ENCODE measurements at places on chromosomes 11 and 22. TPM values are rescaled to one million over a fixed set of nuclear protein-coding genes. Genes with fewer than 3 reads are reported as not detected.

DNA sequence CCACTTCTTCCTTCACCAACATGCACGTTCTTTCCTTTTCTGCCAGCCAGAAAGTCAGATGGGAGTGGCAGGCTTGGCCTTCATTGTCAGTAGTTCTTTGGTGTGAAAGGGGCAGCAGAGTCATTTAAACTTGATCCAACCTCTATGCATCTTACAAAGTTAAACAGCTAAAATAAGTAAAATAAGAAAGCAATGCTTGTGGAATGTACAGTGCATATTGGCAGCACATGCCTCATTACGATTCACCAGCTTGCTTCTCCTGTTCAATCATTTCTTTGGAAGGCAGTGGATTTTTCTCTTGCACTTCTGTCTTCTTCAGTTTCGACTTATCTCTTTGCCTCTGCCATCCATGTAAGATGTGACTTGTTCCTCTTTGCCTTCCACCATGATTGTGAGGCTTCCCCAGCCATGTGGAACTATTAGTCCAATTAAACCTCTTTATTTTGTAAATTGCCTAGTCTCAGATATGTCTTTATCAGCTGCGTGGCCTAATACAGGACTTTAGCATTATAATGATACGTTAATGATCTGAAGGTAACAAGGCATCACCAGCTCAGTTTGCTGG, 14.8 kb downstream of the LGALS12 start:
- DNase-seq: no peak

GRCh38 chr22:26956371-26956770, 299.0 kb downstream of the MIAT start:
- DNase-seq: no peak

- DNase-seq: no peak
Observed at GRCh38 chr11:122440811-122441665, 214.5 kb upstream of the UBASH3B start.

DNA sequence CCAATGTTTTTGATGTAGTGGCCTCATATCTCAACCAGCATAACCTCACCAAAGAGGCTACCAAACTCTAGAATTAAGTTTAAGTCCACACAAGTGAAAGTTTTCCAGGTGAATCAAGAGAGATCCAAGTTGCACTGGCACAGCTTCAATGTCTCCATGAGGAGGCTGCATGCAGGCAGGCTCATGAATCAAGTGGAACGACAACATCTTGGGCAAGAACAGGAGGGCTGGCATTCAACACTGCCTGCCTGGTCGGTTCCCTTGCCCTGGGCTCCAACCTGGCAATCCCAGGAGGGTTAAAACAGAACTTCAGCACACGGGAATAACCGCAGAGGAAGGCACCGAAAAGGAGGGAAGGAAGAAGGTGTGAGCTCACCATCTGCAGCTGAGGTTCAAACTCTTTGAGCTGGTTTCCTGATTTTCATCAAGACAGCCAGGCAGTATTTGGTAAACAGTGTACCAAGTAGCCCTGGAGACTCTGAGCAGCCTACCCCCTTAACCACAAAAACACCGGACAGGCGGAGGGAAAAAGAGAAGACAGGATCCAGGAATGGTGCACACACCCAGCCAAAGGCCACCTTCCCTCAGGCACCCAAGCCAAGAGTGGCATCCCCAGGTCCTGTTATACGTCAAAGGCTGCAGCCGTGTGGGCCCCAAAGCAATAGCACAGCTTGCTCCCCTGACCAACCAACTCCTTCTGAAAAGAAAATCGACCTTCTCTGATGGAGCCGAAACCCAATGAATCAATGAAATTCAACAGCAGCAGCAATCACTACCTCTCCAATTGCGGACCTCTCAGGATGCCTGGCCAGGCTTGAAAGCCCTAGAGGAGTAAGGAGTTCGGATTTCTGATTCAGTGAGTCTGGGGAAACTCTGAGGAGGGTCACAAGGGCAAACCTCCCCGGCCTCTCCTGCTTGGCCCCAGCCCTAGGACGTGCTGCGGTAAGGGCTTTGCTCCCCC, 1.3 kb downstream of the PACSIN2 start:
- DNase-seq: no peak

DNA sequence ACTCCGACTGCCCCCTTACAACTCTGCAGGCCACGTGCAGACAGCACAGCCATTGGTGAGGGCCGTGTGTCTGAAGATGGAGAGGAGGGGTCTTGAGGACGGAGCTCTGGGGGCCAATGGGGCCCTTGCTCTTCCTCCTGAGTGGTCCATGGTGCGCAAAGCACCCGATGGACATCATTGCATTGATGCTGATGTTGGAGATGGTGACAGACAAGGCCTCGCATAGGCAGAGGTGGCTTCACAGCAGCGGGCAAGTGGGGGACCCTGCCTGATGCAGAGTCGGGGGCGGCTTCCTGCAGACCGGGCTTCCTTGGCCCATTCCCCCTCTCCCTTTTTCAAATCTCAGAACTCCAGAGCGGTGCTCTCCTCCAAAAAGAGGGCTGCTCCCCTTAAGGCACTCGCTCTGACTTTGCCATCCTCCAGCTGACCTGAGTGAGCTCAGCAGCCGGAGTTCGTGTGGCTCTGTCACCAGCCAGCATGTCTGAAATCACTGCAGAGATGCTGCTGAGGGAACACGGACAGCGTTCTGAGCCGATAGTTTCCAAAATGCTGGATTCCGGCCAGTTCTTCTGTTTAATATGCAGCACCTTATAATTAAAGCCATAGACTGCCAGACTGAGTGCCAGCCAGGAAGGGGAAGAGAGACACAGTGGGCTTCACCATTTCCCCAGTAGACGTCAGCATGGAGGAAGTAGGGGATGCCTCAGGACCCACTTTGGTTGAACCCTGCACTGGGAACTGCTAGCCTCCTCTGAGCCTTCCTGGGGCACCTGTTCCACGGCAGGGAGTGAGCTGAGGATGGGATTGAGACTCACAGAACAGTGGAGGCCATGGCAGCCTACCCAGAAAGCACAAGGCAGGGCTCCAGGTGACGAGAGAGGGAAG, 278.2 kb downstream of the BRD1 start:
- DNase-seq: peak; percentile 36

DNA sequence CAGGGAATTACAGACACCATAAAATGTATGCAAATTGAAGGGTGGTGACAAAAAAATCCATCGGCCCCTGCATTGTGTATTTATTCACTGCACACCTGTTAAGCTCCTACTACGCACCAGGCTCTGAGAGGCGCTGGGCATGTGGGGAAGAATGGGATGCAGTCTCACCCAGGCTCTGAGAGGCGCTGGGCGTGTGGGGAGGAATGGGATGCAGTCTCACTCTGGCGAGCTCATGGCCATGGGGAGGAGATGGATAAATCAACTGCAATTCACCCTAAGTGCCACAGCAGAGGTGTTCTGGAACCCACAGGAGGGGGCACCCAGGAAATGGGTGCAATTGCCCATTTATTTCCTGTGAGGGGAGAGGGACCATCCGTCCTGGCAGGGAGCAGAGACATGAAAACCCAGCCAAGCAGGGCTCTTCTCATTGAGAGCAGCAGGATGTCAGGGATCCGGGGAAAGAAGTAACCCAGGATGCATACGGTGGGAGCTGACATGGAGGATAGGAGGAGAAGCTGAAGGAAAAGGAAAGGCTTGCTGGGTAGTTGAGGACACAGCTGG, 798.7 kb downstream of the TBC1D22A start:
- no peak for DNase-seq

GRCh38 chr22:36368359-36368983, 19.3 kb downstream of the MYH9 start:
- no peak for DNase-seq

GRCh38 chr11:35740061-35740799, 77.7 kb downstream of the TRIM44 start:
- no peak for DNase-seq

DNA sequence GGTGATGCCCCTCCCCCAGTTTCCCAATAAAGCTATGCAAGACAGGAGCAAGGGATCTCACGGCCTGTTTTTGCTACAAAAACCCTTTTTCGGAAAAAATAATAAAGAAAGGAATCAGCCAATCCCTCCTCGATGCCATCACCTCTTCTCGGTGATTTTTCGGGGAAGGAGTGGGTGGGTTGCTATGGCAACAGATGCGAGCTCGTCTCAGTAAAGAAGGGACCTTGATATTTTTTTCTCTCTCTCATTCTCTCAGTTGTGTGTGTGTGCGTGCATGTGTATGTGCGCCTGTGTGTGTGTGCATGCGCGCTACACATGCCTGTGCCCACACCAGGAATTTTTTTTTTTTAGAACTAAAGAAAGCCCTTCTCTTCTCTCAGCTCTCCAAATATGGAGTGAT, 3.8 kb upstream of the NPAS4 start:
- no peak for DNase-seq

- no peak for DNase-seq
Observed at GRCh38 chr11:95565724-95566141, 223.8 kb downstream of the FAM76B start.

DNA sequence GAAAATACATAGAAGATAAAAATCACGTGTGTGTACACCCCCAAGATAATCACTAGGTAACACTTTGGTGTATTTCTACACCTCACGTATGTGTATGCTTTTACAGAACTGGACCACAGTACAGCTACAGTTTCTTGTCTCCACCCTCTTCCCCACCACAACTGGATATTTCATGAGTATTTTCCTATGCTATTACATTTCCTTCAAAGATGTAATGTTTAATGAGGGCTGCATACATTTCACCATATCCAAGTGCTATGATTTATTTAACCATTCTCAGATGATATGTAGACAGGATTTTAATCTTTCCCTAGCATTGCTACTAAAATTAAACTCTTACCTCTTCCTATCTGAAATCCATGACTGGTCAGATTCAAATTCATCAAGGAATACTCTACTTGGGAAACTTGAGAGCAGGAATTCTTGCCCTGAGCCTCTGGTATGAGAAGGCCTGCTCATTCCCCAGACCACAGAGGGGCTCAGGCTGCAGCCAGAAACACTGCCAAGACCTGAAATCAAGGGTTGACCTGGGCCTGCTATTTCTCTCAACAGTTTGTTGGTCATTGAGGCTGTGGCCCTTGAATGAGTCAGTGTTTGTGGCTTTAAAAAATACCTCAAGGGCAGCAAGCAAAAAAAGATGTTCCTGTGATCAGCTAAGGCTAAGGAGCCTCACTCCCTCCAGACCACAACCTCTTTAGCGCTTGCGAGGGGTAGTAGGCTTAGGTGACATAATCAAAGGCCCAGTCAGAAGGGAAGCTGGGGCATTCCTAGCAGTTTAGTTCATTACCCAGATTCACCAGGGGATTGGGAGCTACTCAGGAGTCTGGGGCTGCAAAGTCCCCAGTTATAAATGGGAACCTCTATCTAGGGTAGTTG, 55.5 kb downstream of the ABTB2 start:
- DNase-seq: no peak

DNA sequence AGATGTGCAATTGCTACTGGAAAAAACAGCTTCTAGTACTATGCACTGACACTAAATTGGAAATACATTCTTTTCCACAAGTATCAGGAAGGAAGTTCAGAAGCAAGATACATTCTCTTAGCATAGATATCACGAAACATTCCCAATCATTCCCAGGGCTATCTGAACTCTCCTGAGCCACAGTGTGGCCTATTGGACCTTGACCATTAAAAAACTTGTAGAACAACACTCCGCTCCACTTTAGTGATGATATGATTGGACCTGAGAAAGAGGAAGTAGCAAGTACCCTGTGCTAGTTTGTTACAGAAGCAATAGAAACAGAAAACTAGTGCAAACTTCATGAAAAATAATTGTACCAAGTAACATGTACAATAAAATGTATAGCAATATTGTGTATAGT, 11.4 kb upstream of the OR5AK2 start:
- no peak for DNase-seq

DNA sequence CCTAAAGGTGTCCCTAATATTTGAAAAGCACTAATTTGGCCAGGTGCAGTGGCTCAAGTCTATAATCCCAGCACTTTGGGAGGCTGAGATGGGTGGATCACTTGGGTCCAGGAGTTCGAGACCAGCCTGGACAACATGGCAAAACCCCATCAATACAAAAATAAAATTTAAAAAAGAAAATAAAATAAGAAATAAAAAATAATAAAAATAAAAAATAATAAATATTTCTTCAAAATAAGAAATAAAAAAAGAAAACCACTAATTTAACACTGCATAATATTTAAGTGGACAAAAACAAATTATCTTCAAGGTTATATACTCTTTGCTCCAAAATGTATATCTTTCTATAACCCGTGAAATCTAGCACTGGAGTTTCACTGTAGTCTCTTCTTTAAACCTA, 32.9 kb downstream of the CPT1A start:
- DNase-seq: no peak

- peak; percentile 63 for DNase-seq
Observed at GRCh38 chr22:20566420-20567260, 59.2 kb downstream of the MED15 start.

- DNase-seq: peak; percentile 84
Observed at GRCh38 chr11:76803811-76804600, 20.9 kb downstream of the TSKU start.

DNA sequence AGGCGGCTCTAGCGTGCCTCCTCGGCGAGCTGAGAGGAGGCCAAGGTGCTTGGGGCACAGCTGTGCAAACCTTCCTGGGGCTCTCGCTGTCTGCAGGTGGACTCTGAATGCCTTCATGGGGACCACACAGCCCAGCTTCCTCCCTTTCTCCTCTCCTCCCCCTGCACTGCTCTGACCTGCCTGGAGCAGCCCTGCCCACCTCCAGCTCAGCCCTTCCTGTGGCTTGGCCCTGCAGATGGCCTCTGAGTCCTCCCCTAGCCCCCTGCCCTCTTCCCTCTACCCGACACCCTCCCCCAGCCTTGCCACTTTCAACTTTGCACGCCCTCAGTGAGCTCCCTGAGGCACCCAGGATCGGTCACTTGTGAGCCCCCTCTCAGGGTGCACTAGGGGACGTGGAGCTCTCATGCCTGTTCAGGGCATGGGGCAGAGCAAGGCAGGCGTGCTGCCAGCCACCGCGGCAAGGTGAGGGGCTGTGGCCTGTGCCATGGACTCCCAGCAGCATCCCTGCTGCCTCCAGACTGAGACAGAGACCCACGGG, 31.4 kb downstream of the PPM1F start:
- DNase-seq: no peak

DNA sequence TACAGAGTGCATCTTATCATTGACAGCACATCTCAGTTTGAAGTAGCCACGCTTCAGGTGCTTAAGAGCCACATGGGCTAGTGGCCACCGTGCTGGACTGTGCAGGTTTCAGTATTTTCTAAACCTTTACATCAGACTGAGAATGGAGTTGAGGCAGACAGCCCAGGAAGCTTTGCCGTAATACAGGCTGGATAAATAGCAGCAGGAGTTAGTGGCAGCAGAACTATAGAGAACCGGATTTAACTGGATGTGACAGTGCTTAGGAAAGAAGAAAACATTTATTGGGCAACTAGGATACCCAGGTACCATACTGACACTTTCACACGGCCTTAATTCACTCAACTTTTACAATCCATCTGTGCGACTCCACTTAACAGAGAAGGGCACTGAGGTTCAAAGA, 145.5 kb downstream of the LARGE1 start:
- no peak for DNase-seq

- DNase-seq: no peak
Observed at GRCh38 chr11:80420374-80420773, 979.5 kb upstream of the TENM4 start.

Gene ARSA
- 46.4 TPM for total RNA-seq

Gene APOA1
- total RNA-seq: 5.4 TPM

Gene PANX1
- 20.0 TPM for total RNA-seq

Gene TMEM132A
- total RNA-seq: 18.4 TPM

Gene PANX3
- total RNA-seq: not detected
